ENCODE measurements at places on chromosomes 4 and X. TPM values are rescaled to one million over a fixed set of nuclear protein-coding genes. Genes with fewer than 3 reads are reported as not detected.

Gene PASD1
- not detected for total RNA-seq

Gene GLRB
- total RNA-seq: 1.6 TPM

Gene KLKB1
- total RNA-seq: not detected

Gene ASB9
- total RNA-seq: 1.9 TPM

Gene MID1
- total RNA-seq: 14.3 TPM

Gene ARHGAP6
- total RNA-seq: not detected

Gene VCX
- not detected for total RNA-seq

Gene TBC1D1
- 63.0 TPM for total RNA-seq

Gene TMSB15C
- total RNA-seq: 6.7 TPM

Gene PAGE2
- not detected for total RNA-seq

Gene EVC2
- 11.0 TPM for total RNA-seq

Gene SPANXD
- 0.17 TPM for total RNA-seq

Gene RBMXL3
- not detected for total RNA-seq

Gene SPANXC
- not detected for total RNA-seq

Gene SLC25A4
- 12.3 TPM for total RNA-seq

Gene CFAP99
- total RNA-seq: not detected

Gene DDX53
- not detected for total RNA-seq

Gene FHIP1A
- total RNA-seq: 34.6 TPM

Gene KCND1
- 0.17 TPM for total RNA-seq

Gene CCDC110
- total RNA-seq: 0.59 TPM

Gene PDZD4
- 0.19 TPM for total RNA-seq

Gene UGT2A1
- total RNA-seq: not detected

Gene NXF2B
- total RNA-seq: not detected

Gene TRPC5OS
- not detected for total RNA-seq

Gene SH3RF1
- total RNA-seq: 30.8 TPM

Gene WDR45
- total RNA-seq: 55.0 TPM

Gene MAGEA12
- not detected for total RNA-seq

Gene ADGRL3
- total RNA-seq: 2.8 TPM

Gene NHS
- 9.0 TPM for total RNA-seq

Gene P2RY4
- not detected for total RNA-seq

All from mammary epithelial cell (primary cell).